Activated CD8-positive, alpha-beta T cell treated with anti-CD3 and anti-CD28 coated beads for 36 hours (primary cell): ENCODE measurements at places on chromosomes 16 and 17. TPM values are rescaled to one million over a fixed set of nuclear protein-coding genes. Genes with fewer than 3 reads are reported as not detected.

GRCh38 chr16:72424757-72425156 is 252.8 kb upstream of the PMFBP1 start:
- no peak overlapping the region for H3K4me3 ChIP-seq
- H3K36me3 ChIP-seq = peaks cover 21% of the 10 kb centered on the region
- H3K27ac ChIP-seq = no peak overlapping the region
- no peaks in the 10 kb centered on the region for H3K4me1 ChIP-seq
- no peak for DNase-seq

DNA sequence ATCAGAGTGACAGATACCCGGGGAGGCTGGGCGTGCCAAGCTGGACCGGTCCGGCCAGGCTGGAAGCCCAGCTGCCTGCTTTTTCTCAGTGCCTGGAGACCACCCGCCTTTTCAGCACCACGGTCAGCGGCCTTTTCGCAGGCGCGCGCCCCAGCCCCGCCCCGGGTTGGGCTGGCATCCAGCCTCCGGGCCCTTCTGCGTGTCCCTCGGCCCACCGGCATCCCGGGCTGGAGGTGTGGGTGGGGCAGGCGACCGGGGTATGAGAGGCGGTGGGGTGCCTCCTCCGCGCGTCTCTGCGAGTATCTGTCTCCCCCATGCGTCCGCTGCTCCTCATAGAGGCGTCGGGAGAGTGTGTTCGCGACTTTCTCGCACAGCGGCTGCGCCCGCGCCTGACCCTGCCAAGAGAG is 102.5 kb downstream of the MRM1 start:
- peak; percentile 64 for DNase-seq
- H3K27ac ChIP-seq = no peak overlapping the region
- no peaks in the 10 kb centered on the region for H3K36me3 ChIP-seq
- H3K27me3 ChIP-seq = peaks cover 34% of the 10 kb centered on the region
- no peaks in the 10 kb centered on the region for H3K4me1 ChIP-seq

DNA sequence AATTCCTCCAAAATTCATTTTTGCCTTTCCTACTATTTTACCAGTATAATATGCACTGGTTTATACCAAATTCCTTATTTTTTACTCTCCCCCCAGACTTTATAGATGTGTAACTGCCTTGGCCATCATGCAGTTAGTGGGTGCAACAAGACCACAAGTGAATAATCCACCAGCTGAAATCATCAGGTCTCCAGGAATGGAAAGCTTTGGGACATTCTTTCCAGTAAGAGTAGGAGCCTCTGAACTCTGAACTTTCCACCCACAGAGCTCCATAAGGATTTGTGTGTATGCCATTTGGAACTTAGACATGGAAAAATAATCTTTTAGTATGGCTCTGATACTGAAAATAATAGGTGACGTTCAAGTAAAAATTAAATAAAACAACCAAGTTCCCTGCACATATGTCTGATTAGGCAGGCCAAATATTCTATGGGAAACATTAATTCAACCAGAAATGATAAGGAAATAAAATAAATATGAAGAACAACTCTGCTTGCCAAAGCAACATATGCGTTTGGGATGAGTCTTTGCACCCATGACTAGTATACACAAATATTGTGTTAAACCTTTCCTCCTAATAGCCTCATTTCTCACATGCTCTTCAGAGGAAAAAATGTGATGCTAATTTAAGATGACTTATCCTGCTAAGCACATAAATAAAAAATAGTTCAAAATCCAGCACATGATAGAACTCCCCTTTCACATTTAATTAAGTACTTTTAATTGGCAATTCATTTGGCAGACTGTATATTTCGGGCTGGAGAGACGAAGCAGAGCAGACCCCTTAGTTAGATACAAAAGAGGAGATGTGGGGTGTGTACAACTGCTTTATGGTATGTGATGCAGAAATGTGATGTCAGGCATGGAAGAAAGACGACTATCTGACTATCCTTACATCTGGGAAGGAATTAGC is 11.6 kb upstream of the LYRM9 start:
- H3K4me1 ChIP-seq = no peaks in the 10 kb centered on the region
- no peak for DNase-seq
- peaks cover 12% of the 10 kb centered on the region for H3K27me3 ChIP-seq
- no peak overlapping the region for H3K4me3 ChIP-seq

GRCh38 chr17:54435966-54436365 is 464.7 kb upstream of the TOM1L1 start:
- no peak for DNase-seq
- H3K4me3 ChIP-seq = no peak overlapping the region
- H3K27me3 ChIP-seq = no peaks in the 10 kb centered on the region
- H3K27ac ChIP-seq = no peak overlapping the region
- no peaks in the 10 kb centered on the region for H3K4me1 ChIP-seq

DNA sequence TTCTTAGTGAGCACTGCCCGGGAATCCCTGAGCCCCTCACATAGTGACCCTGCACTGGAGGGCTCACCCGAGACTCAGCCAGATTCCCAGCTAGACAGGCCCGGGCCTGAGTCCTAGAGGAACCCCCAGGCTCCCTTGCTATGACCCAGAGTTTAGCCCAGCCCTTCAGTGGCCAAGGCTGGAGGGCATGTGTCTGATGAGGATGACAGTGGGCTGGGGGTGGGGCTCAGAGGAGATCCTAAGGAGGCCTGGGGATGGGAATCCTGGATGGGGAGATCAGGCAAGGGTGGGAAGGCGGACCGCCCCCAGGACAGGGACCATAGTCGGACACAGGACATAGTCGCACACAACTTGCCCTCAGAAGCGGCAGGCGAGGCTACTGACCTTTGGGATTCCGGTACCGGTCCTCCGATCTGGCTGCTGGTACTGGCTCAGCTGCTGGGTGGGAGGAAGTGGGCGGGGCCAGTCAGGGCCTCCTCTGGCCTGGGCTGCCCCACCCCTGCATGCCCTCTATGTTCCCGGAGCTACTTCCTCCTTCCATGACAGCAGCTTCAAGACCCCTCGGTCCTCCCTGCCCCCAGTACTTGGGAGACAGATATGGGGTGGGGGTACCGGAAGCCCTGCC is 1.1 kb downstream of the CD79B start:
- H3K27ac ChIP-seq = peak overlapping the region; percentile 91
- no peaks in the 10 kb centered on the region for H3K27me3 ChIP-seq

DNA sequence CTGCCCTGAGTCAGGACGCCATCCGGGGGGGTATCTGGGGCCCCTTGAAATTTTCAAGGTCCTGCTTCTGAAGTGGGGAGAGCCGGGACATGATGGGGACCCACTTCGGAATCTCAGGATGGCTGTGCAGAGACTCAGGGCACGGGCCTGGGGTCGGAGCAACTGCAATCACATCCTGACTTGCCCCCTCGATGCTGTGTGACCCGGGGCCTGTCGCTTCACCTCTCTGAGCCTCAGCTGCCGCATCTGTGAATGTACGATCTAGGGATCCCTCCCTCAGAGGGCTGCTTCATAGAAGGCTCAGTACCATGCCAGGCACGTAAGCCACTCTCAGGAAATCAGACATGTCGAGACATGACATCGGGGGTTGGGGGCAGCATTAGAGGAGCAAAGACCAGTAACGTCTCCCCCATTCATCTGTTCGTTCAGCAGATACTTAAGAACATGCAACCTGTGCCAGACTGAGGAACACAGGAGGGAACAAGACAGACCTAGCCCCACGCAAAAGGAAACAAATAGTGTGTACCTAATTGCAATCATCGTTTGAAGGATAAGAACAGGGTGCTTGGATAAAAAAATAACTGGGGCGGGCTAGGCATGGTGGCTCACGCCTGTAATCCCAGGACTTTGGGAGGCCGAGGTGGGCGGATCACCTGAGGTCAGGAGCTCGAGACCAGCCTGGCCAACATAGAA is 229.6 kb downstream of the PARN start:
- H3K4me3 ChIP-seq = no peak overlapping the region
- no peaks in the 10 kb centered on the region for H3K36me3 ChIP-seq
- no peak for DNase-seq
- no peaks in the 10 kb centered on the region for H3K27me3 ChIP-seq
- no peaks in the 10 kb centered on the region for H3K4me1 ChIP-seq
- no peak overlapping the region for H3K27ac ChIP-seq

The AIPL1 gene
- not detected for total RNA-seq

The MT1A gene
- total RNA-seq = not detected

The HSD11B2 gene
- total RNA-seq = 1.6 TPM

The CDRT15 gene
- total RNA-seq = not detected
